Stimulated activated CD4-positive, alpha-beta T cell treated with anti-CD3 and anti-CD28 coated beads, Interleukin-4, amount 100 ng/mL, for 4 hours (primary cell): ENCODE measurements at places on chromosomes 3 and 15.

DNA sequence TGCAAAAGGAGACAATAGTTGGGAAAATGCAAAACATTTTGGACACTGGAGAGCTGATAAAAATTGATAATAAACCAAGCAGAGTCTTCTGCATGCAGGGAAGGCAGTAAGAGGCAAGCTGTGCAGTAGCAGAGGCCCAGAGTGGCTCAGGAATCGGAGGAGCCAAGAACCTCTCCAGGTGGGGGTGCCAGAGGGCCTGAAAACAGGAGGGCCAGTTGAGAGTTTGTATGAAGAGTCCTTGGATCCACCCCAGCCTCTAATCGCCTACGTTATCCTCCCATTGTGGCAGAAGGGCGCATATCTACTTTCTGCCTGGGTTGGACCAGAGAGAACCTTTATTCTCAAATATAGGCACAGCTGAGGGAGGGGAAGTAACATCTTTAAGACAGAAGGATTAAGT lies 48.9 kb upstream of the RBP1 start:
- no peak for DNase-seq

DNA sequence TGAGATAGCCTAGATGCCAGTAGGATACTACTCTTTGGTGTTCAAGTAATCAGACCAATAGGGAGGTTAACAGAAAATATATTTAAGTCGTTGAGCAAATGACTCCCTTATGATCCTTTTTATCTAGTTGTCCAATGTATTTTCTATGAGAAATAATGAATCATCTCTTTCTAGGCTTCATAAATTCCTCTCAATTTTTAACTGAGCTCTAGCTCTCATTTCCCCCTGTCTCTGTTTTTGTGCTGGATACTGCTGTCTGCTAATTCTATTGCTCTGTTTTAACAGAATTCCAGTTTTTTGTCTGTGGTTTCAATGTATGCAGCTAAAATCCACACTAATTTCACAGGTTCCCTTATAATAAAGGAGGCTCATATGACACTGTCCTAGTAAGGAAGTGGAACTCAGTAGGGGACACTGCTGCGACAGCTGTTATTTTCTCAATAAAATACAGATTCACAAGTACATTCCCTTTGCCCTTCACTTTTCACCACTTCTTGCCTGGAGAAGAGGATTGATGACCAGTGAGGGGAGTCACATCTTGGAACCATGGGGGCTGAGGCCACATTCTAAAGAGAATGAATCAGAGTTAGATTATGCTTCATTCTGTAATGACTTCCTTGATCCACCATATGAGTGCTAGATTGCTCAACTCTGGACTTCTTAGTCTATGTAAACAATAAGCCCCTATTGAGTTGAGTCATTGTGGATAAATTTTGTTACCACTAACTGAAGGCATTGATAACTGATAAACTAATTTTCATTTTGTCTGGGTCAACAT lies 558.7 kb upstream of the KCNMB2 start:
- DNase-seq, result no peak

DNA sequence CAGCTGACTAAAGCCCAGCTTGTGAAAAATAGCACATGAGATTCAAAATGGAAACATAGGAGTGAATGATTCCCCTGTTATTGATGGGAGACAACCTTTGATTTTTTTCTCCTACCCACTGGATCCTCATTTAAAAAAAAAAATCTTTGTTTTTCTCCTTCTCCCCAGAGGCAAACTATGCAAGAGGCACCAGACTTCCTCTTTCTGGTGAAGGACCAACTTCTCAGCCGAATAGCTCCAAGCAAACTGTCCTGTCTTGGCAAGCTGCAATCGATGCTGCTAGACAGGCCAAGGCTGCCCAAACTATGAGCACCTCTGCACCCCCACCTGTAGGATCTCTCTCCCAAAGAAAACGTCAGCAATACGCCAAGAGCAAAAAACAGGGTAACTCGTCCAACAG lies 2.6 kb downstream of the CACNA1D start:
- no peak for DNase-seq

GRCh38 chr3:23193831-23194230 lies 9.3 kb upstream of the UBE2E2 start:
- no peak for DNase-seq

GRCh38 chr3:46393011-46393410 lies 13.9 kb downstream of the CCR5AS start:
- DNase-seq, result no peak

- no peak for DNase-seq
These were observed 456.1 kb downstream of the IGSF11 start for GRCh38 chr3:118578559-118578958.
